ENCODE measurements at places on chromosomes 16 and 17.

- no peak for DNase-seq
These were observed 334 bp downstream of the GH1 start for GRCh38 chr17:63918305-63918704.

GRCh38 chr16:30651124-30652004, 604 bp downstream of the PRR14 start:
- peak; percentile 84 for DNase-seq

DNA sequence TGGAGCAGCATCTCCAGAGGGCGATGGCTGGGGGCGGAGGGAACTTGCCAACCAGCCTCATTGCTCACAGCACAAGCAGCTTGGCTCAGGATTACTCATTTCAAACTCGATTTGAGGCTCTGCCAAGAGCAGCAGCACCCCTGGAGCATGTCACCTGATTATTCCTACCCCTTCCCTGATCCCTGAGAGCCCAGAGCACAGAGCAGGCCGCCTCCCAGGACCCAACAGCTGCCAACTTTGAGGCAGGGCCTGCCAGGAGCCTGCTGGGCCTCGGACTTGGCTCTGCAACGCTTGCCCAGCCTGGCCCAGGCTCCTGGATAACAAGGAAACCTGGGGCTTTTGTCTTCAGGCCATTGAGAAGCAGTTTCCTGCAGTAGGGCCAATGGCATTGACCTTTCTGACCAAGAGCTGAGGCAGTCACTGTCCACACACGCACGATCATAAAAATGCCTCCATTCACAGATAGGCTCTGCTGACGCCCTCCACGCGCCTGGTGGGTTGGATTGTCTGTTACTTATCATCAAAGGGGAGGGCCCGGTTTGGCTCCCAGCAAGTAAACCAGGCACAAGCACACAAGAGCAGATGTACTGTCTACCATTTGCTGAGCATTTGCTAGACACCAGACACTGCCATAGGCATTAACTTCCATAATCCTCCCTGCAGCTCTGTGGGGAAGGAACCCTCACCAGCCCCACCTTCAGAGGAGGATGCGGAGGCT, 406.6 kb upstream of the EEF2KMT start:
- DNase-seq: no peak

GRCh38 chr17:83181991-83182619, 102.7 kb downstream of the METRNL start:
- no peak for DNase-seq

- DNase-seq: no peak
These were observed 176.7 kb downstream of the C16orf95 start for GRCh38 chr16:87140211-87141200.

DNA sequence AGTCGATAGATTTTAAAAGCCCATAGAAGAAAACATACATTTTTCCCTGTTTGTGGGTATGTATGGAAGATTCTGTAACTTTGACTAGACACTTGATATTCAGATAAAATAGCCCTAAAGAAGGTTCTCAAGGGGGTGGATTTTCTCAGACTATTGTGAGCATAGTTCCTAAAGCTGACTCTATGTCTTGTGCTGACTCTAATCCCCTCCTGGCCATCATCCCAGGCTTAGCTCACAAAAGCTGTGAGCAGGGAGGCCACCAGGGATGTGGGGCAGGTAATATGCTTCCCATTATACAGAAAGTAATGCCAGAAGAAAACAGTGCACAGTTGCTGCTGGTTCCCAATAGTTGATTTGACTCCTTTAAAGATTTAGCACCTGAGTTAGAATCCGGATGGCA, 32.0 kb downstream of the CDH13 start:
- DNase-seq: no peak

GRCh38 chr17:70099884-70100283, 24.9 kb downstream of the KCNJ16 start:
- DNase-seq: no peak

DNA sequence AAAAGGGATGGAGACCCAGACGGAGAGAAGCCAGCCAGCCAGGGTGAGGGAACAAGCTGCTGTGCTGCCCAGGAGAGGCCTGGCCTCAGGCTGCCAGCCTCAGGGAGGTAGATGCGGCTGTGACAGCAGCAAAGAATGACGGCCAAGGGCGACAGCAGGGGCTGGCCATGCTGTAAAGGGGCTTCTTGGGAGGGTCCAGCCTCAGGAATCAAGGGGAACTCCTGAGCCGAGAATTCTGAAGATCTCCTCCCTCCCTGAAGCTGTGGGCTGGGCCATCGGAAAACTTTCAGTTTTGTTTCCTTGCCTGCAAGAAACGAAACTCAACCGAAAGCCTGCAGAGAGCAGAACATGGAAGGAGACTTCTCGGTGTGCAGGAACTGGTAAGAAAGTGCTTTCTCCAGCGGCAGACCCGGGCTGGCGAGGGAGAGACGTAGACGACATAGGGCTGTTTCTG, at the start of gene XAF1:
Gene XAF1, plus strand, starts transcription at position 316 of the 454 bp plus-strand sequence. Its CDS starts 33 bp downstream, at position 349.
- peak; percentile 17 for DNase-seq

- DNase-seq: no peak
These were observed 179.6 kb upstream of the TNRC6C start for GRCh38 chr17:77778636-77779489.

GRCh38 chr17:72125226-72125651, 4.4 kb downstream of the SOX9 start:
- DNase-seq: no peak

- DNase-seq: no peak
These were observed 282.5 kb downstream of the SNX29 start for GRCh38 chr16:12258861-12259645.

GRCh38 chr16:4792951-4793513, 2.1 kb upstream of the SMIM22 start:
- DNase-seq: no peak

DNA sequence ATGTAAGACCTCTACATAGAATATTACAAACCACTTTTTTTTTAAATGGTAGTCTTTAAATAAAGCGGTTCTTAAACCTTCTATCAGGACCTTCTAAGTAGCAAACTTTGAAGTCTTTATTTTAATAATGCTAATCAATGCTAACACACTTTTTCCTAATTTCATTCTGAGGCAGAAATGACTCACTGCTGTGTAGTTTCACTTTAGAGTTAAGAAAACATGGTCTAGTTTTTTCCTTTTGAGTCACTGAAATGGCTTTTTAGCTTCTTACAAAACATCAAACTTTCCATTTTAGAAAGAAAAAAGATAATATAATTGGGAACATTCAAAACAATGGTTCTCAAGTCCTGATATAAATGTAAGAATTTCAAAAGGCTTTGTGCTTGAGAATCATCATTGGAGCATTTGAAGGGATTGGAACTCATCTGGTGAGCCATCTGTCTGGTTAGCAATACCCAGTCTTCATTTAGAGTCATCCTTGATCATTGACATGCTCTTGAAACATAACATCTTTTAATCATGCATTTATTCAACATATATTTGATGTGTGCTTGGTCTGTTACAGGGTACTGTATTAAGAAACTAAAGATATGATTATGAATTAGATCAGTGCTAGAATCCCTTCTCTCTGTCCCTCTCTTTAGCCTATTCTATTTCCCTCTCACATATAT, 258.3 kb upstream of the MON1B start:
- DNase-seq: peak; percentile 1

DNA sequence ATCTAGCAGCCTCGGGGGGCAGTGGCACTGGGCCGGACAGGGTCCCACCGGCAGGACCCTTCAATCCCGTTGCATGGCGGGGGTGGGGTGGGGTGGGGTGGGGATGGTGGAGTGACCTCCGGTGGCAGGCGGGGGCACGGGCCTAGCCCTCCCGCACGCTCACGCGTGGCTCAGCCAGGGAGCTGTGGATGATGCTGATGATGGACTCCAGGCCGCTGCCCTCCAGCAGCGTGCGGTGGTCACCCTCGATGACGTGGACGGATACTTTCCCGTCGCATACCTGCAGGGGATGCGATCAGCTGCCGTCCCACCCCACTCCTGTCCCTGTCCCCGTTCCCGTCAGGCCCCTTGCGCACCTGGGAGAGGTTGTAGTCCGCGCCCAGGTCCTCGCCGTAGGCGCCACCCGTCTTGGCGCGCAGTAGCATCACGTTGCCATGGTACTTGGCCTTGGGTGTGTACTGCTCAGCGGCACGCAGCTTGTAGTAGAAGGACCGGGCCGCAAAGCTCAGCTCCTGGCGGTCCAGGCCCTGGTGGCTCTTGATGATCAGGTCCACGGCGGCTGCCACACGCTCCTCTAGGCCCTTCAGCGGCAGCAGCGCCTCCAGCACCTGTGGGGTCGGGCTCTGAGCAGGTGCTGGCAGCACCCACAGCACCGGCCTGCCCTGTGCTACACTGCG, 13.5 kb upstream of the DUS1L start:
- no peak for DNase-seq

GRCh38 chr17:8466456-8466855, 30.8 kb downstream of the NDEL1 start:
- DNase-seq: no peak

GRCh38 chr17:41010441-41010840, 1.5 kb upstream of the KRTAP3-1 start:
- DNase-seq: no peak

GRCh38 chr16:52613508-52613907, 66.6 kb upstream of the TOX3 start:
- no peak for DNase-seq

DNA sequence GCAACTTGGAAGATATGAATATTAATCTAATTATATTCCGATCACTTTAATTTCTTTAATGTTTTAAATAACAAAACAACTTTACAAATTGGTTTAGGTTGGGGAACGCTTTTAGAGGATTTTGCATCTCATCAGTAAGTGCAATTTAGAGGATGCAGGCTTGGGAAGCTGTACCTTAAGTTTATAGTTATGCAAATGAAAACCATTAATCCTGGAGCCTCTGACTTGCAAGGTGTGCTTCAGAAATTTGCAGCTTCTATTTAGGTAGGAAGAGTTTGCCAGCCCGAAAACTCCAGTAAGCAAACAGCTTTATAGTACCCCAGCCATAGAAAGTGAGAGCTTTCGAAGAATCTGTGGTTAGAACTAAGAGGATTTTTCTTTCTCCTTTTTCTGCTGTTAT, 547.0 kb downstream of the MAF start:
- no peak for DNase-seq

DNA sequence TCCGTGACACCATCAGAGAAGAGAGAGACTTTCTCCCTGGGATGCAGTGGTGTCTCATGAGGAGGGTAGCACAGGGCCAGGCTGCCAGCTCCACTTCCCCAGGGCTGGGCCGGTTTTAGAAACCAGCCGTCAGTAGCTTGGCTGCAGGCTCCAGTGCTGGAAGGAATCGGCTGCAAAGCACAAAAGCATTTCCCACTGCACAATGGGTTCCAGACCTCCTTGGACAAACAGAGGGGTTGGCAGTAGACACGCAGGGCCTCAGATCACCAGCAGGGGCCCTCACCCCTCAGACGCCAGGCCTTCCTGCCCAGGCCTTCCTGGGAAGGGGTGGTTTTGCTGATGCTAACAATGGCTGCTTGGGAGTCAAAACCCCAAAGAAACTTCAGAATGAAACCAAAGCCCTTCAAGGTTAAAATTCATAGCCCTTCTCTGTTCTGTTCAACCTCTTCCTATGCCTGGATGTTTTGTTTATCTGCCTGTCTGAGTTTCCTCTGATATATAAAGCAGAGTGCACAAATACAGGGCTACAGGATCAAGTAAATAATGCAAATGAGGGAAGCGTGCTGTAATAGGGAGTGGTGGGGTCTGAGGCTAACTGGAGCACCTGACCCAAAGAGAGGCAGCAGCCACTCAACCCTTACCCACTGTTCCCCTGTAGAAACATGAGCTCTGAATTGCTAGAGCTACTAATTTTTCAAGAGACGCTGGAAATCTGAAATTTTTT, 26.2 kb downstream of the TEKT5 start:
- DNase-seq: peak; percentile 8

DNA sequence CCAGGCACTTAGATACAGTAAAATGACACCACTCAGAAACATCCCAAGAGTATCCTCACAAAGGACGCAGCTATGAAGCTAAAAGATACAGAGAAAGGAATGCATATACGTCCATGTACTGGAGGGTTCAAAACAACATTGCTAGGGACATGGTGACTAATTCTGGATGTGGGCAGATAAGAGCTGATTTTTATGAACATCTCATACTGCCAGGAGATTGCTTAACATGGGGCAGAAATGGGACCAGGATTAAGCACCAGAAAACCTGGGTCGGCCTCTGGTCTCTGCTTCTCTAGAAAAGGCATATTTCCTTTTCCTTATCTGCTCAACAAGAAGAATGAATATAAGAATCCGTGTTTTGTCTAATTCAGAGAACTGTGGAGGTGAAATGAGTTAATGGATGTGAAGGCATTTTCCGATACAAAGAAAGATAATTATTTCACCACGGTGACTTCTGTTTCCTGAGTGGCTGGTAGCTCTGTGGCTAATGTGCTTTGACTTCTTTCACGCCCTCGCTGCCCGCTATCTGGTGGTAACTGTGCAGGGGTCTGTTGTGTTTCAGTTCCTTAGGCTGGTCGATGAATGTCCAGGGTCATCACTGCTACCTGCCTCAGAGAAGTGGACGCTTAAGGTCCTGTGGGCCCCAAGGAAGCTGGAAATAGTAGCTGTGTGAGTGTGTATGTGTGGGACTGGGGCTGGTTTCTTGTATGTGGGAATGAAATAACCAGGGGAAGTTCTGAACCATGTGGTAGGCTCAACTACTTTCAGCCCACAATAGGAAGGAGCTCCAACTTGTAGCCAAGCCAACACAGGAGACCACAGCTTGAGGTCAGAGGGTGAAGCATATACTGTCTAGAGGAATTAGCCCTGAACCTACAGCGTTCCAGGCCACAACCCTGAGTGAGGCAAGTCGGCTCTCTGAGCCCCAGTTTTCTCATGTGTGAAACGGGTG, 15.8 kb upstream of the CCL5 start:
- DNase-seq: no peak

DNA sequence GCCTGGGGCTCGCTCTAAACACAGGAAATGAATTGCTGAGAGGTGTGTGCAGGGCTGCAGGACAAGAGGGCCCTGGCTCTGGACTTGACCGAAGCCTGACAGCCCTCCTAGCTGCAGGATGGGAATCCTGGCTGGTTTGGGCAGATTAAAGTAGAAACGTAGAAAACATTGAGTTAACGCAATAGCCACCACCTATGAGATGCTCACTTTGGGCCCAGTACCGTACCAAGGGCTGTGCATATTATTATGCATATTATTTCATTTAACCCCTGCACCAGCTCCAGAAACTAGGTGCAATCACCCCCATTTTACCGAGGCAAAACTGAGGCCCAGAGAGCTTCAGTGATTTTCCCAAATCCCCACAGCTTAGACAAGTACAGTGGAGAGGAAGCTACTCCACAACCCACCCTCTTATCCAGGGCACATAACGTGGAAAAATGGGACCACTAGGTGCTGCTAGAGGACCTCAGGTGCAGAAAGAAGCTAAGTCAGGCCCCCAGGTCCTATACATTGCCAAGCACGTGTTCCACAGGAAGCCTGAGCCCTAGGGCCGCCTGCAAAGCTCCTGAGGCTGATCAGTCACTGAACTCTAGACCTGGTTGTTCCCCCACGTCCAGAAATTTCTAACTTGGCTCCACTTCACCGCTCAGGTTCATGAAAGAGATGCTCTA, 79.2 kb downstream of the MYH11 start:
- peak; percentile 48 for DNase-seq

- peak; percentile 24 for DNase-seq
These were observed 1.5 kb downstream of the CDK12 start for GRCh38 chr17:39462631-39463375.

GRCh38 chr17:75645889-75646637, 12.8 kb downstream of the SMIM5 start:
- peak; percentile 44 for DNase-seq
